ENCODE measurements at places on chromosomes 7 and 10.

- DNase-seq, result no peak
Measured at GRCh38 chr7:70568674-70569334, 563.1 kb upstream of the GALNT17 start.

DNA sequence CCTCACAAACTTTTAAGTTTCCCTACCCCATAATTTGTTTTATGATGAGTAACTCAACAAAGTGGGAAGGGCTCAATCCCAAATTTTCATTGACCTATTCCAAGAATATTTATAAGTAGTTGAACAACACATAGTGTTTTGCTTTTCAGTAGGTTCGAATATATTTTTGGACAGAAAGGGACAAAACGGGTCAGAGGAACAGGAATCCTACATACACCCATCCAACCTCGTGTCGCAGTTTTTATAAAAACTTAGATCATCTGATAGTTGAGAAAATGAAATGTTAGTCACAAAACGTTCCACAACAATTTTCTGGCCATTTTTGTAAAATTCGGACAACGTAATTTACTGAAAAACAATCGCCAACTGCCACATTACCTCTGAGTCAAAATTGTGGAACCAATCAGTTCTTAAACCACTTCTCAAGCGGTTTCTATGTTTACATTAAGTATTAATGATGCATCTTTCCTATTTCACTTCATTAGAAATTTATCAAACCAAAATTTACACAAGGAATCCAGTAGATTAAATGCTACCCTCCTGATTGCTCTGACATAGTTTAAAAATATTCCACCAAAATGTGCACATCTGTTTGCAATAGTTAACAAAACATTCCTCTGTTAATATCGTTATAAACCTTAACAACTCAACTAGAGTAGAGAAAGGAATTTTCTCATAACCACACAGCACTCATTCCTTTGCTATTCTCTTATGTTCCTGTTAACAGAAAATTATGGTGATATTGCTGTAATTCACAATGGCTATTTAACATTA is 6.3 kb downstream of the WNT16 start:
- DNase-seq, result no peak

DNA sequence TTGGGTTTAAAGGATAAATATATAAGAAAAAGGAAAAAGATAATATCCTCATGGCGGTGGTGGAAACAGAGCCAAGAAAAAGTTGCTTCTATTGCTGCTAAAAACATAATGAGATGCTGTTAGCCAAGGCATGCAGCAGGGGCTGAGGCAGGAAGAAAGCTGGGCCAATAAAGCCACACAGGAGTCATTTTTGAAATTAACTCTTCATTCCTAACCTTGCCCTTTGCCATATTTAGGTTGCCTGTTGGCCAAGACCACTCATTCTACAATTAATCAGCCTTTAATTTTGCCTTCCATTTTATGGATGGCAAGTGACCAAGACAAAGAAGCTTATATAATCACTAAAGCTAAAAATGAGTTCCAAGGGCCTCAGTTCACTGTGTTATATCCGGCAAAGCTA is 58.2 kb downstream of the ARMH3 start:
- no peak for DNase-seq

GRCh38 chr10:114487815-114488536 is 83.7 kb upstream of the AFAP1L2 start:
- DNase-seq, result no peak

DNA sequence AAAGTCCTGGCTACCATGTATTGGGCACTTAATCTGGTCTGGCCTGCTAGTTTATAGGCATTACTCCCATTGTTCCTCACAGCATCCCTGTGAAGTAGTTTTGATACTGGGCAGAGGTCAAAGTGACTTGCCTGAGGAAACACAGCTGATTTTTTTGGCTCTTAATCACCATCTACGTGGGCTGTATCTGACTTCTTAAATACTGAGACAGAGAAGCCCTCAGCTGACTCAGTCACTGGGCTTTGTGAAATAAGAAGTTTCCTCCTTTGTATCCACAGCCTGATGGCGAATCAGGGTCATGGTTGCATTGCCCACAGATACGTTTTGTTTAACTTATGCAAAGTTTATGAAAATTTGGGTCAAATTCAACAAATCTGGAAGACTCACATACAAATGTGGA is 13.2 kb downstream of the TACR2 start:
- DNase-seq, result no peak

- DNase-seq, result no peak
Measured at GRCh38 chr10:3836222-3836820, 51.3 kb upstream of the KLF6 start.

- no peak for DNase-seq
Measured at GRCh38 chr10:89604200-89604599, 40.8 kb downstream of the PANK1 start.

- DNase-seq, result no peak
Measured at GRCh38 chr10:105252911-105253310, 611.8 kb downstream of the SORCS3 start.

DNA sequence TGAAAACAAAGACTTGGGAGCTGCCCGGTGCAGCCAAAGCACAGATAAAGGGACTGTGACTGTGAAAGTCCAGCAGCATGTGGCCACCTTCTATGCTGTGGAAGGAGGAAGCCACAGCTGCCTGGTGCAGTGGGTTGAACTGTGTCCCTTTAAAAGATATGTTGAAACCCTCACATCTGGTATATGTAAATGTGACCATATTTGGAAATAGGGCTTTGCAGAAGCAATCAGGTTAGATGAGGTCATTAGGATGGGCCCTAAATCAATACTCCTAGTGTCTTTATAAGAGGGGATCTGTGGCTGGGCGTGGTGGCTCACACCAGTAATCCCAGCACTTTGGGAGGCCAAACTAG is 136.9 kb downstream of the GLI3 start:
- no peak for DNase-seq

DNA sequence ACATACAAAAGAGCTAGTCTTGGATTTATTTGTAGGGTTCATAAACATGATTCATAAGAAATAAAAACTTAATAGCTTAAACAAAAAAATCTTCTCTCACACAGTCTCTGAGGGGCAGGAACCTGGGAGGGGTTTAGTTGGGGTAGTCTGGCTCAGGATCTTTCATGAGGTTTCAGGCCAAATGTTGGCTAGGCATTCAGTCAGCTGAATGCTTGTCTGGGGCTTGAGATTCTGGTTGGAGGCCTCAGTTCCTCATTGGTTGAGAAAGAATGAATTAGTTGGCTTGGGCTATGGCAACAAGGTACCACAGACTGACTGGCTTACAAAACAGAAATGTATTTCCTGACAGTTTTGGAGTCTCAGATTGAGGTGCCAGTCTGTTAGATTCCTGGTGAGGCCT is 74.3 kb downstream of the ANKRD7 start:
- DNase-seq, result no peak

DNA sequence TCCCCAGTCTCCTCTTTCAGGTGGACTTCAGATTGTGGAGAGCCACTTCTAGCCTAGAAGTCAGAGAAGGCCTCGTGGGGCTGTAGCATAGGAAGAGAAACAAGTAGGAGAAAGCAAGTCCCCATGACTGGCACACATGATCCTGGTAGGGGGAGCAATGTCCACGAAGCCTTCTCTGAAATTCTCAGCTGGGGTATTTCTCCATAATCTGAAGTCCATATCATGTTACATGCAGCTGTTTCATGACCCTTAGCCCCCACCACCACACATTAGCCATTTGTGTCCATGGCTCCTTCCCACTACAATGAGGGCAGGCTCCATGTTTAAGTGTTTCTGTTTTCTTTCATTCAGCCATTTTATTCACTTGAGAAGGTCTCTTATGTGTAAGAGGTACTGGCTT is 43.2 kb downstream of the LAMB4 start:
- no peak for DNase-seq

DNA sequence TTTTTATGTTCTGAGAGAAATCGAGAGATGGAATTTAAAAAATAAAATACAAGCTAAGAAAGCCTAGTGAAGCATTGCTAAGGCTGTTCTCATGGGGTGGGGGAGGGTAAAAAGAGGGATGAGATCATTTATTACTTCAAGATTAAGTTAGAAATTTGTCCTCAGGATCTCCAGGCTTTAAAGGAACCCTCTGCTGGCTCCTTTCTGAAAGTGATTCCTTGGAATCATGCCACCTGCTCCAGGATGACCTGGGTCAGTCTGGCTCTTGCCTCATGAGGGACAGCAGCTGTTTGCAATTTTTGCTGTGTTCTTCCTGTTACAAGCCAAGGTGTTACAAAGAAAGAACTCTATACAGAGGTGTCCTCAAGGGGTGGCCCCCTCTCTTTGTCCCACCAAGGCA is 69.8 kb downstream of the CDK1 start:
- no peak for DNase-seq
